Activated CD4-positive, alpha-beta T cell treated with anti-CD3 and anti-CD28 coated beads for 1 hour (primary cell): ENCODE measurements at places on chromosomes 7 and 10.

- no peak for DNase-seq
Measured at GRCh38 chr7:88458279-88458678, 151.6 kb upstream of the STEAP4 start.

DNA sequence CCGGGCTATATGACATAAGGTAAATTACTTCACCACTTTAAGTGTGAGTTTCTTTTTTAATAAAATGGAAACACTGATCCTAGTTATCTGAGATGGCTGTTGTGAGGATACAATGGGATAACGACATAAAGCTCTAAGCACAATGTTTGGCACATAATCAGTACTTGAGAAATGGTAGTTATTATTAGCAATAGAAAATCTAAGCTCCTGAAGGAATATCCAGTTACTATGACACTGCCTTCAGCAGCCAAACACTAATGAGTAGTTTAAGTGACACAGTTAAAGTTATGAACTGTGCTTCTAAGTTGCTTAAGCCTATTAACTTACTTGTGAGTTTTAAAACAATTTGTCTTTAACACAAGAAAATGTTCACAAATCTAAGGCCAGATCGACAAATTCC lies 96.8 kb downstream of the ELAPOR2 start:
- no peak for DNase-seq

GRCh38 chr7:7157887-7158271 lies 24.5 kb upstream of the C1GALT1 start:
- no peak for DNase-seq

GRCh38 chr7:1592299-1592871 lies 22.6 kb upstream of the PSMG3 start:
- DNase-seq: no peak

GRCh38 chr10:61983255-61983654 lies 81.8 kb downstream of the ARID5B start:
- DNase-seq: no peak

GRCh38 chr7:5693529-5693928 lies 87.9 kb downstream of the RNF216 start:
- DNase-seq: no peak

DNA sequence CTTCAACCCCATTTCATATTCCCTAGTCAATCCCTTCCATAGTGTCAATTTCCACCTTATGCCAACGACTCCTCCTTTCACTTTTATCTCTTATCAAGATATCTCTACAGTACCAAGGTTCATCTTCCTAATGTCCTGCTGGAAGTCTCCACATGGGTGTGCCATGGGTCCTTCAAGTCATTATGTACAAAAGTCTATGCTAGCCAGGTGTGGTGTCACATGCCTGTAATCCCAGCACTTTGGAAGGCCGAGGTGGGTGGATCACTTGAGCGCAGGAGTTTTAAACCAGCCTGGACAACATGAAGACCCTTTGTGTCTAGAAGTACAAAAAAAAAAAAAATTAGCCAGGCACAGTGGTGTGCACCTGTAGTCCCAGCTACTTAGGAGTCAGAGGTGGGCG lies 47.6 kb downstream of the PRTFDC1 start:
- no peak for DNase-seq

DNA sequence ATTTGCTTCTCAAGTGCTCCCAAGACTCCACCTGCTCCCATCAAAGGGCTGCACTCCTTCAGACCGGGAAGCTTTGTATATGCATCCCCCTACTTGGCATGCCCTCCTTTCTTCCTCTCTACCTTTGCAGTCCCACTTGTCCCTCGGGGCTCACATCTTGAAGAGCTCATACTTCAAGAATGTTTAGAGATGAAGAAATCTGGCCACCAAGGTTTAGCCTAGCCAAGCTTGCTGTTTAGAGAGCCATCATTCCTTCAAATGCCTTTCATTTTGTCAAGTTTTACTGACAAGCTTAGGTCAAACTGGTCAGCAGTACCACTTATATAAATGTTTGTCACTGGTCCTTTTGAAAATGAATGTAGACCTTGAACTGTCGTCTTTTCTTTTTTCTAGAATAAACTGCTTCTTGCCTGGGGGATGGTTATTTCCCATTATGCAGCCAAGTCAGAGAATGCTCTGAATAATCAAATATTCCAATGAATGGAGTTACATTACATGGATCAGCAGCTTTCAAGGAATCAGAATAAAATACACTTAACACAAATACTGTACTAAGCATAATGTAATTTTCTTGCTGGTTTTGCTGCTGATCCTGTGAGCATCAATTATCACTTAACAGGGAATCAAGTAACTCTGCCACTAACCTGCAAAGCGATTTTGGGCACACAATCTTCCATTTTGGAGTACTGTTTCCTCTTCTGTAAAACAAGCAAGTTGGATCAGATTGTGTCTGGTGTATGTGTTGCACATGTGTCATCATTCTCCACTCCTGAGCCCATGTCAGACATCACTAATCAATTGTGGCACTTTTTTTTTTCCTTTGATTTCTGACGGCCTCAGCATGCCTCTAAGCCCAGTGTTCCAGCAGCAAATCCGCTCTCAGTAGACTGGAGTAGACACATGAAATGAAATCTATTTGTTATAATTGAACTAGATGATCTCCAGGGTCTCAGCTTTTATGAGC lies 357.9 kb downstream of the PTEN start:
- DNase-seq: no peak

- DNase-seq: no peak
Measured at GRCh38 chr7:41107330-41107937, 595.5 kb downstream of the INHBA start.

DNA sequence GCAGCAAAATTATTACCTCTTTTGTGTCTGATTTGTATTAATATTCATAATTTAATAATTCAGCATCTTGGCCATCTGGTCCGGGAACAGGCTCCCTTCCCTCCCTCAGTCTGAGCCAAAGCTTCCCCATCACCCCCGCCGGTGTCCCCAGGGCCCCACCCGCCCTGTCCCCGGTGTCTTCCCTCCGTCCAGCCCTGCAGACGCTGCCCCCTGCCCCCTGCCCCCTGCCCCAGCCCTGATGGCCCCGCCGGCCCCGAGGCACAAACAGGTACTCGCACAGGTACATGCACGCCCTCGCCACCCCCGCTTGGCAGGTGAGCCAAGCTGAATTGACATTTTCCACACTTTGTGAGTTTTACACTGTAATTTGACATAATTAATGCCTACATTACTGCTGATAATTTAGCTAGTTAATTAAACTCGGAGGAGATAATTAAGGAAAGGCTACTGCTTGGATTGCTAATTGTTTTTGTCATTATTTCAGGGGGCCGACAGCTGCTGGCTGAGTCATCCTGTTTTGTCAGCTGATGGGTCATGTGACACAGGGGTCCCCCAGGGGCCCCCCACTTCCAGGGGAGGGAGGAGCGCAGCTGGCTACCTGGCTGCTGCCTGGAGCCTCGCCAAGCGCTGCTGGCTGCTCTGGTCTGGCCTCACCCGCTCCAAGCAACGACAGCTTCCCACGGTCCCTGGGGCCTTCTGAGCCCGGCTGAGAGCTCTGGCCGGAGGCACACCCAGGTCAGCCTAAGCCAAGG lies 36.6 kb downstream of the MICALL2 start:
- DNase-seq: no peak

GRCh38 chr7:127733986-127734385 lies 82.0 kb downstream of the SND1 start:
- no peak for DNase-seq

GRCh38 chr7:139725858-139726484 lies 51.8 kb downstream of the HIPK2 start:
- DNase-seq: no peak

GRCh38 chr7:44547536-44548231 lies 6.6 kb upstream of the NPC1L1 start:
- DNase-seq: no peak

GRCh38 chr10:7301006-7301778 lies 109.6 kb downstream of the SFMBT2 start:
- no peak for DNase-seq

GRCh38 chr10:120689777-120690529 lies 161.2 kb upstream of the WDR11 start:
- DNase-seq: no peak
